ENCODE measurements at places on chromosomes 5 and 9.

DNA sequence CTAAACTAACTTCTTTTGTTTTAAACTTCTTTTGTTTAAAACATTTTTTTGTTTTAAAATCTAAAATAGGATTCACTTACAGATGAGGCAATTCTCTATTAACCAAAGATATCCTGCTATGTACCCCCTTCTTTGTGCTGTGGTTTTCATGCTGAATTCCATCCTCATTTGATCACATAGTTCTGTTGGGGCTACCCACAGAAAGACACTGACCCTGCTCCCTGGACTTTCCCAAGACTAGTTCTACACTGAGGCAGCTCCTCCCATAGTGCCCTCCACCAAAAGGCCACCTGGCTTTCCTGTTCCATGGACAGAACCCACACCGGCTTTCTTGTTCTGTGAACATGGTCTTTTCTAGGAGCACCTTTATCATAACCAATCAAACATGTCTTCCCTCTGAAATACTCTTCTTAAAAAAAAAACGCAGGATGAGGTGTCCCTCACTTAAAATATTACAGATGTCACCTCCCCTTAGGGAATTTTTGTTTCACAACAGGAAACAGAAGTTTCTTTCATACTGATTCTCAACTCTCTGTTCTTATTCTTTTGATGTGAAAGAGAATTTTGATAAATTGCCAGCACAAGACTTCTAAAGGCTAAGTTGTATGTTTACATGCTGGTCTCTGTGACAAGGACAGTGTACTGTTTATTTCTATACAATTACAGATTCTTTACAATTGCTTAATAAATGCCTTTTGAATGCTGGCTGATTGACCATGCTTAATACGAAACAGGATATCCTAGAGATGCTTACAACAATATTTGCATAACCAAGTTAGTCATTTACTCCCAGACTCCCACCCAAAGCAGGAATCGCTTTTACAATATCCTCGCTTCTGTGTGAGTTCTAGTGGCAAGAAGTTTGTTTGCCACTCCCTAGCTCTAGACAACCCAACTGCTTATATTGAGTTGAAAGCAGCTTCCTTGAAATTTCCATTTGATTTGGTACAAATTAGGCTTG lies 300.4 kb downstream of the DTWD2 start:
- DNase-seq, result no peak

DNA sequence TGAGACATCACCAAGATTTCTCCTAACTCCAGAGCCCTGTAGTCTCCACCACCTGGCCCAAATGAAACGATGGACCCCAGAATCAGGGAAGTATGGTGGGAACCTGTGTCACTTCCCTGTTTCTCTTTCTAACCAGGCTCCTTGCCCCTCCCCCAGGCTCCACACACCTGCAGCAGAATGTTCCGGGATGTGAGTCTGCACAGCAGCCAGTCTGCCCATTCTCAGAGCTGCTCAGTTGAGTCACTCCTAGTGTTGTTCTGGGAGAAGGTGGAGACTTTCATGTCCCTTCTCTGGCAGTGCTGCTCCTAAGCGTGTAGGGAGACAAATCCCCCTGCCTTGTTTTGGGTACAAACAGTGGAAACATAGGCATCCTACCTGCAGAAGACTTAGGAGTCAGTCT lies 76.0 kb upstream of the XPA start:
- DNase-seq, result no peak

- DNase-seq, result no peak
Measured at GRCh38 chr5:164073081-164073480, 567.7 kb downstream of the MAT2B start.

DNA sequence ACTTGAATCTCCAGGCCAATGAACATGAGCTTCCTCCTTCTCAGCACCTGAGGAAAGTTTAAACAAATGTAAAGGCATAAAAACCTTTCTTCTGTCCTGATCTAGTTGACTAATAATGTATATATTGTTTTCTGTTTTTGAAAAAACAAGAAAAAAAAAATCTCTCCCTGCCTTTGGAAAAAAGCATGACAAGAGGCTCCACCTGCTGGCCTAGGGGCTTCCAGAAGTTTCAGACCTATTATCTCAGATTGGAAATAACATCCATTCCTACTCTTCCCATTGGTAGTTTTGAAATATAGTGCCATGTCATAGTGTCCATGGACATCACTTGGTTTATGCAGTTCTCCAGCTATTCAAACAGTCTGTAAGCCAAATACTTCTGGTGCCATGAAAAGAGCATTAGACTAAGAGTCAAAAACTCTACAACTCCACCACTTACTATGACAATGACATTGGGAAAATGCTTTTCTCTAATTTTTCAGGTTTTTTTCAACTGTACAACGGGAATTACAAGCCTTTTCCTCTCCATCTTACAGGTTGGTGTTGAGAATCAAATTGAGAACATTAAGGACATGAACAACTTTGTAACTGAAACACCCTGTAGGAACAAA lies 409.6 kb upstream of the MPDZ start:
- DNase-seq, result peak; percentile 47
